ENCODE measurements at places on chromosomes 4 and X. TPM values are rescaled to one million over a fixed set of nuclear protein-coding genes. Genes with fewer than 3 reads are reported as not detected.

DNA sequence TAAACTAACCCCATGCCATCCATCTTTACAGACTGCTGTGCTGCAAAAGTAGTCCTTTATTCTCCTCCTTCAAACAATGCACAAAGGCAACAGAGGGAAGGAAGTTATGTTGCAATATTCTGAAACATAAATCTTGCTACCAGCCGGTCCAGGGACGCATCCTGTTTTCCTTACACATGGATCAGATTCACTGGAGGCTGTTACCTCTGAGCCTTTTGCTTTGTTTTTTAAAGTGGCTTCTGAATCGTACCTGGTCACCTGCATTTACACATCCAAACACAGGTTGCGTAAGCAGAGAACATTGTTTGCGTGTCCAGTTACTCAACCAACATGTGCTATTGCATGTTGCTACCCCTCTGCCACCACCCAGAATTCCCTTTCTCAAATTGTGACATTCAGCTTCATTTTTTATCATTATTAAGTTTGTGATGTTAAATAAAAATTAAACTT lies 8.8 kb downstream of the PPARGC1A start:
- no peak for DNase-seq

- DNase-seq = peak; percentile 43
Measured at GRCh38 chr4:152850377-152850776, 70.6 kb downstream of the ARFIP1 start.

GRCh38 chr4:152399246-152399645 lies 136.6 kb downstream of the FBXW7 start:
- DNase-seq = no peak

- no peak for DNase-seq
Measured at GRCh38 chrX:22135171-22135711, 103.1 kb downstream of the PHEX start.

- DNase-seq = no peak
Measured at GRCh38 chrX:12686331-12686730, 104.9 kb upstream of the PRPS2 start.

DNA sequence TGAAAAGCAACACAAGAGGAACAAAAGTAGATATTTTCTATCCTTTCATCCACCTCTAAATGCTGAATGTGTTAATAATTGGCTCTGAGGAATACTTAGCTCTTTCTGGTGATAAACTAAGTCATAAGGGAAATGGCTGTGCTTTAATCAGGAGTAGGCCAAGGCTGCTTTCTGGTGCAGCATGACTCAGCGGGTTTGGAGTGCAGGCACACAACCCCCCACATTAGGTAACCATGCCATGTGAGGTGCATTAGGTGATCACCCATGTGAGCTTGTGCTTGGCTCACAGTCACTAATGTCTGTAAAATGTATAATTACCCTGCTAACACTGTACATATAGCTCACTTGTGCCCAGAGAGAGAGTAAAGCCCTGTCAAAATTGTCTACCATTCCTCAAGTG lies 57.2 kb downstream of the USP38 start:
- no peak for DNase-seq

DNA sequence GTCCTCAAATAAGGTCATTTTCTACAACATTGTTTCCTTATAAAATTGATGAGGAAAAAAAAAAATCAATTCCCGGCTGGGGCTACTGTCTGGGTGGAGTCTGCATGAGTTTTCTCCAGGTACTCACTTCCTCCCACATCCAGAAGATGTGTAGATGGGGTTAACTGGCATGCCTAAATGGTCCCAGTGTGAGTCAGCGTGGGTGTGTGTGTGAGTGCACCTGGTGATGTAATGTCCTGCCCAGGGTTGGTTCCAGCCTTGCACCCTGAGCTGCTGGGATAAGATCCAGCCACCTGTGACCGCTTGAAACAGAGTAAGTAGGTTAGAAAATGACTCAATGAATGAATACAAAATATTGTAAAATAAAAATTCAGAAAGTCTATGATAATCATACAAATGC lies 11.1 kb downstream of the USP26 start:
- DNase-seq = no peak

Gene DCAF4L1
- polyA plus RNA-seq = 0.35 TPM

Gene HPGD
- polyA plus RNA-seq = 14.7 TPM

Gene IL9R
- polyA plus RNA-seq = 0.32 TPM
